Omental fat pad (tissue), 4 donors: ENCODE measurements at places on chromosomes 7 and 10. TPM values are rescaled to one million over a fixed set of nuclear protein-coding genes. Genes with fewer than 3 reads are reported as not detected.

POLR2J2 gene
- 7.0 TPM for total RNA-seq

AGBL3 gene
- 3.2 TPM for total RNA-seq

CFAP70 gene
- total RNA-seq = 2.9 TPM

TFAM gene
- total RNA-seq = 22.1 TPM

LHFPL3 gene
- not detected for total RNA-seq

IGFBP3 gene
- 616 TPM for total RNA-seq

GRCh38 chr10:124329941-124330340 lies 88.8 kb downstream of the OAT start:
- no peak for DNase-seq

- no peak for DNase-seq
These were observed 13.0 kb upstream of the WIPI2 start for GRCh38 chr7:5177060-5177459.

DNA sequence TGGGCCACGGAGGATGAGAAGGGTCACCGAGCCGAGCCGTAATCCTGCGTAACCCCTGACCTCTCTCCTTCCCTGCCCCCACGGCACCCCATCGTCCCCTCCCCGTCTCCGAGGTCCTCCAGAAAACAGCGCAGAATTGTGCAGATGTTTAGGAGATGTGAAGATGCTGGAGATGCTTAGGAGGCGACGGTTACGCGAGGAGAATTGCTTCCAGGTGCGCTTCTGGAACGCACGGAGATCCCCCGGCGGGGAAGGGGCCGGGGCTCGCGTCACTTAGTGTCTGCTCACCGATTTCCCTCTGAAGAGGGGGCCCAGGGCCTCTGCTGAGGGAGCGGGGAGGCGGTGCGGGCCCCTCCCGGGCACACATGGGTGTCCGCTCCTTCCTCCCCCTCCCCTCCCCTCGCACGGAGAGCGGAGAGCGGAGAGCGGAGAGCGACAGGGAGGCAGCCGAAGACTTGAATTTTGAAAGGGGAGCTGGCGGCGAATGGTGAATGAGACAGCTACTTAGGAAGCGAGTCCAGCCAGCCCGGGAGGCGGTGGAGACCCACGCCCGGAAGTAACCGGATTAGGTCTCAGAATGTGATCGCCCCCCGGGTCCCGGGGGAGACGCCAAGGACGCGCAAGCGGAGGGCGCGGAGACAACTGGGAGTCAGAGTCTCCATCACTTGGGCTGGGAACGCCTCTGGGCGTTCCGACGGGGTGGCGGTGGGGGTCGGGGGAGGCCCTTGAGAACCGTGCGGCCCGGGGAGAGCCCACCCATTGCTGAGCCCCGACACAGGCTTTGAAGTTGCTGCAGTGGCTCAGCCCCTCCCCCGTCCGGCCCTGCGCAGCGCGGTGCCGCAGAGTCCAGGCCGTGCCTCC lies 8.7 kb upstream of the EN2 start:
- no peak for DNase-seq

GRCh38 chr7:30929686-30930085 lies 18.0 kb downstream of the AQP1 start:
- DNase-seq = peak; percentile 9

DNA sequence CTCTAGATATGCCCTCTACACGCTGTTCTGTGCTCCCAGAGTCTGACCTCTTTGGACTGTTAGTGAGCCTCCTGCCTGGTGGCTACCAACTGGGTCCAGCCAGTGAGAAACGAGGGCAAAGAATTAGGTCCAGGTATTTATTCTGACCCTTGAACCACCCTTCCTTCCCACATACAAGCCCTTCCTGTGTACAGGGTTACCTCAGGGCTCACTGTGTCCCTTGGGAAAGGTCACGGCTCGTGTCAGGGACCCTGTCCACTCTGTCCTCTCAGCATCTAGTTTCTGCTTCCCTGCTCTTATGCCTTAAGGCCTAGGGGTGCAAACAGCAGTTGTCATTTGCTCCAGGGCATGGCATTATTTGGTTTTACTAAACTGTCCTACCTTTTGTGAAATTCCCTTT lies 180.4 kb downstream of the SDK1 start:
- DNase-seq = no peak

DNA sequence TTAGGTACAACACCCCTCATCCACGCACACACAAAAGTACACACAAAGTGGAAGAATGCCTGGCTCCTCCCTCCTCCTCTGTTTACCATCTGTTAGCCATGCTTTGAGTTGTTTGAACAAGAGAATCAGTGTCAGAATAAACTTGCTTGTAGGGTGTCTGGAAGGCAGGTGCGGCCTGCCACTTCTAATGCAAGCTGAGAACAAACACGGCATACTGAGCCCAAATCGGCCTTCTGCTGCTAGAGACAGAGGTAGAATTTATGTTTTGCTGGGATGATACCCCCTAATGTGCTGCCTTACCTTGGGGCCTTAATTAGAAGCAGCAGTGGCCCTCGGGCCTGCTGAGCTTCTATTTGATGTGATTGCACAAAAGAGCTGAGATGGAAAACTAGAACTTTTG lies 24.9 kb upstream of the FAM180A start:
- DNase-seq = no peak

- no peak for DNase-seq
These were observed 13.7 kb downstream of the RFC2 start for GRCh38 chr7:74240482-74240881.

DNA sequence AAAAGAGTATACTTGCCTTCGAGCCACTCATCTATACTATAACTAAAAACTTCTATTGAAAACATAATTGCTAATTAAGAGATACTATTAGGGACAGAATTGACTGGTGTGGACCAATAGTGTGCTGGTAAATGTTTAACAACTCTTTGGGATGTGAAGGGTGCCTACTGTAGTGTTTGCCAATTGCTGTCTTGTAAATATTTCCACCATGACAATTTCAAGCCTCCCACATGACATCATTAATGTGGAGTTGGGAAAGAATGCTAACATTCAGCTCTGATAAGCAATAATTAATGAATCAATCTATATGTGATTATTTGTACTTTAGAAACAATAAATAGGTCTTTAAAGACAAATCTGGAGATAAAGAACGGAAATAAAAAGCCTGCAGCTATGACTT lies 136.8 kb downstream of the DGKB start:
- DNase-seq = no peak

GRCh38 chr7:24057243-24057642 lies 226.7 kb upstream of the NPY start:
- DNase-seq = no peak

- no peak for DNase-seq
These were observed 773.4 kb downstream of the CNTNAP2 start for GRCh38 chr7:146889806-146890555.

- no peak for DNase-seq
These were observed 19.8 kb upstream of the ZNF273 start for GRCh38 chr7:64883113-64883905.

GRCh38 chr10:50508315-50509051 lies 115.3 kb downstream of the SGMS1 start:
- DNase-seq = no peak
